ENCODE measurements at places on chromosomes 2 and 18.

- DNase-seq, result no peak
These were observed 61.8 kb upstream of the DCC start for GRCh38 chr18:52278191-52278590.

DNA sequence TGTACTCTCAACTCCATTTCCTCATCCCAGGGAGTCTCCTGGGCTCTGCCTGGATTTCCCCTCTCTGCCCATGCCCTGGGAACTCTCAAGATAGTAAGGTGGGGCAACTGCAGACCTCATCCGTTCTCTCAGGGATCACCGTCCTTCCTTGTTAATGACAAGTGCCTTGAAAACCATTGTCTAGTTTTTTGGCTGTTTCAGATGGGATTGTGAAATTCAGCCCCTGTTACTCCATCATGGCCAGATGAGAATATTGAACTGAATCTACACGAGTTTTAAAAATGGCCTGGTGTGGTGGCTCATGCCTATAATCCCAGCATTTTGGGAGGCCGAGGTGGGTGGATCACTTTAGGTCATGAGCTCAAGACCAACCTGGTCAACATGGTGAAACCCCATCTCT lies 665 bp upstream of the HRH4 start:
- no peak for DNase-seq

GRCh38 chr2:45283764-45284620 lies 274.7 kb upstream of the SIX2 start:
- no peak for DNase-seq

GRCh38 chr2:12819103-12819475 lies 102.4 kb downstream of the TRIB2 start:
- no peak for DNase-seq

DNA sequence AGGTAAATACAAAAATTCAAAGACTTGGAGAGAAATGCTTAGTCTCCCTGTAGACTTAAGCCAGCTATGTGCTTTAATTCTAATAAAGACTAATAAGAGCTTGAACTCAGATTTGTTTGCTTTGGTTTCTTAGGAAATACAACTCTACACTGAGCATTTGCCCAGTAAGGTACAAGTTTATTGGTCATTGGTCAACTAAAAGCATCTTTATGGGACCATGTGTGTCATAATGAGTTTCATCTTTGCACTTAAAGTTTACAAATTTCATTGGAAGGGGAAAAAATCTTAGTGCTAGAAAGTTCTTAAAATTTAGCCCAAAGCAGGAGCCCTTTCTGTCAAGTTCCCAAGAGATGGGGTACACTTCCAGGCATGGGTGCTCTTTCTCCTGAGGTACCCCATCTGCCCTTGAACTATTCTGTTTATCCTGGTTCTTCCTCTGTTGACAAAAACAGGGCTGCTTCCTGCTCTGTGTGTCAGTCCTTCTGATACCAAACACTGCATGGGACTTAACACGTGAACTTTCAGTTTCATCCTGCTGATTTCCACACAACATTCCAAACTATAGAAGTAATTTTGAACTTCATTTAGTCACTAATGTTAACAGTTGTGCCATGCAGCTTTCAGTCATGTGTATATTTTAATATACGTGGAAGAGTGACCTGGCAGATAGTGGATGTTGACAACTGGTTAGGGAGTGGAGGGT lies 200.2 kb downstream of the TPGS2 start:
- DNase-seq, result no peak

DNA sequence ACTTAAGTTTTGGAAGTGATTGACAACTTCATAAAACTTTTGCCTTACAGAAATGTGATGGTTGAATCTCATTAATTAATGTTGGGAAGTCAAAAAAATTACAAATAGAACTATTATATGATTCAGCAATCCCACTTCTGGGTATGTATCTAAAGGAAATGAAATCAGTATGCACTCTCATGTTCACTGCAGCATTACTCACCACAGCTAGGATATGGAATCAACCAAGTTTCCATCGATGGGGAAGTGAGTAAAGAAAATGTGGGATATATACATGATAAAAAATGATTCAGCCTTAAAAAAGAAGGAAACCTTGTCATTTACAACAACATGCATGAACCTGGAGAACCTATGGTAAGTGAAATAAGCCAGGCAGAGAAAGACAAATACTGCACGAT lies 112.4 kb upstream of the WDR75 start:
- DNase-seq, result no peak

GRCh38 chr2:201824212-201824611 lies 17.9 kb downstream of the CDK15 start:
- no peak for DNase-seq

GRCh38 chr2:133561045-133561852 lies 7.0 kb downstream of the NCKAP5 start:
- DNase-seq, result no peak

GRCh38 chr18:9992300-9992972 lies 78.6 kb downstream of the VAPA start:
- DNase-seq, result no peak

- no peak for DNase-seq
These were observed 695.9 kb downstream of the EPHA4 start for GRCh38 chr2:220876080-220876824.

DNA sequence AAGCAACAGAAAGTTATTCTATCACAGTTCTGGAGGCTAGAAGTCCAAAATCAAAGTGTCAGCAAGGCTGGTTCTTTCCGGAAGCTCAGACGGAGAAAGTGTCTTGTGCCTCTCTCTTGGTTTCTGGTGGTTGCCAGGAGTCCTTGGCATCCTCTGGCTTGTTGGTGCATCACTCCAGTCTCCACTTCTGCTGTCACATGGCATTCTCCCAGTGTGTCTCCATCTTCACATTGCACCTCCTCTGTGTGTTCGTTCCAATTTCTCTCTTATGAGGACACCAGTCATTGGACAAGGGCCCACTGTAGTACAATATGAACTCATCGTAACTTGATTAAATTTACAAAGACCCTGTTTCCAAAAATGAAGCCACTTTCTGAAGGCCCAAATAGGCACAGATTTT lies 175.4 kb upstream of the ATP5MC3 start:
- DNase-seq, result no peak

- no peak for DNase-seq
These were observed 120.3 kb downstream of the ACOXL start for GRCh38 chr2:110852541-110853263.

DNA sequence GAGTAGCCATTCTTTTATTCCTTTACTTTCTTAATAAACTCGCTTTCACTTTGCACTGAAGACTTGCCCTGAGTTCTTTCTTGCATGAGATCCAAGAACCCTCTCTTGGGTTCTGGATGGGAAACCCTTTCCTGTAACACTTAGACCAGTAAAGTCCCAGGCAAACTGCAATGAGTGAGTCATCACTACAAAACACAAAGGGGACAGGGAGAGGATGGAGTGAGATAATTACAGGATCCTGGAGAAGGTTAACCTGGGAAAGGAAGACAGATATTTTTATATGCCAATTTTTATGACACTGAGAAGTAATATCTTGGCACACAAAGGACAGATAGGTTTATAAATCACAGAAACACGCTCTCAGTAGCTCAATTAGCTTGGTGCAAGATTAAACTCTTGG lies 48.7 kb downstream of the EHD3 start:
- no peak for DNase-seq

DNA sequence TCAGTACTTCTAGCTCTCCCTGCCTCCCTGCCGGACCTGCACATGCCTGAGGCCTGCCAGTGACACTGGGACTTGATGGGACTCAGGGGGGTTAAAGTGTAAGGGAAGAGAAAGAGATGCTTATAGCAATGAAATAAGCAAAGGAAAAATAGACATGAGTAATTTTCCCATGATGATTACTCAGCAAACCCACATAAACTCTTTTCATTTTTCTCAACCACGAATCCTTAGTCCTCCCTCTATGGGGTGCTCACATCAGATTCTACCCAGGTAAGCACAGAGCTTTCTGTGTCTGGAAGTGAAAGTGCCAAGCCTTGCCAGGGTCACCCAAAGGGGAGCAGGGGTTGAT lies 44.8 kb upstream of the ANKRD62 start:
- no peak for DNase-seq

- no peak for DNase-seq
These were observed 109.3 kb upstream of the ZNF516 start for GRCh38 chr18:76604108-76604934.

GRCh38 chr2:56933976-56934375 lies 750.2 kb downstream of the CCDC85A start:
- DNase-seq, result no peak

- peak; percentile 33 for DNase-seq
These were observed 5.4 kb downstream of the SPR start for GRCh38 chr2:72892506-72893173.

DNA sequence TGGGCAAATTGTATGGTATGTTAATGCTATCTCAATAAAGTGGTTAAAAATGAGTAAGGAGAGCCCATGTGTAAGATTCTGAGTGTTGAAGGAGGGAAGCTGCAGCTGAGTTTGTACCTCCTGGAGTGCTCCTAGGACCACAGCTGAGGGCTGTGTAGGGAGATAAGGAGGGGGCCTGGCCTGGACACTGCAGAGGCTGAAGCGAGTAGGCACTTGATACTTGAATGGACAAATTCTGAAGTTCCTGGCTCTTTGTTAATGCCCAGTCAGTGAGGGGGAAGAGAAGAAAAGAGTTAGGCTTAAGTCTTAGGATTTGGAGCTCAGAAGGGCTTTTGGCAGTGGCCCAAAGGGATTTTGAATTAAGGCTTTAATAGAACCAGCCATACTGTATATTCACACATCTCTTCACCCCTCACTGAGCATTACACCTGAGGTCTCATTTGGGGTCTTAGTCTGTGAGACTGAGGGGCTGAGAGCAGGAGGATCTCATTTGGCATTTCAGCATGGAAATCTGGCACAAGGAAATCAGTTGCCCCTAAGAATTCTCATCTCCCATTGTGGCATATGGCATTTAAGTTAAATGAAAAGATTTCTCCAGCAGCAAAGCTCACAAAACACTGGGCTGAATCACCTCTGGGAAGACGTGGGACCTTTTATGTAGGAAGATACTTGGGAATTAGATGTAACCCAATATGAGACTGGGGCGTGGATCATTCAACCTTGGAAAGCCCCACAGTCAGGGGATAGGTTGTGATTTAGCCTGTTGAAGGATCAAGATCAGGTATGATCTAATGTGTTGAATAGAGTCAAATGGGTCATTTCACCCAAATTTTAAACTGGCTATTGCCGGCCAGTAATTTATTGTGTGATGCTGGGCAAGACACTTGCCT lies 46.8 kb downstream of the LIPG start:
- no peak for DNase-seq

- DNase-seq, result no peak
These were observed 126.5 kb downstream of the LPIN1 start for GRCh38 chr2:11872948-11873269.

GRCh38 chr2:241639385-241639784 lies 1.9 kb downstream of the ATG4B start:
- no peak for DNase-seq

- no peak for DNase-seq
These were observed 272.6 kb upstream of the UBE2E3 start for GRCh38 chr2:180707884-180708205.

- no peak for DNase-seq
These were observed 107.8 kb downstream of the NDUFA10 start for GRCh38 chr2:239917125-239917956.

DNA sequence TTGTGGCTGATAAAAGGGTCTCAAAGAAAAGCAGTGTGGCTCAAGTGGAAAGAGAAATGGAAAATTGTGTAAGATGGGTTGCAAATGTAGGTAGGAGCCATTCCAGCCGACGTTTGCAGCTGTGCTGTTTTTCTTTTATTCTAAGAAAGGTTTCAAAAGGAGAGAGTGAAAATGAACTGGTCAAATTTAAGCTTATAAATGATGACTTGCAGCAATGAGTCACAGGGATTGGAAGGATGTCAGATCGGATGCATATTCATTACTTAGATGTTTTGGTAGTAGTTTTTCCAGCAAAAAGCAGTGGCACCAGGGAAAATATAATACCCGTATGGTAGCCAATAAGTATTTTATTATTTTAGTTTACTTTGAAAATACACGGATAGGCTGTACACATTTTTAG lies 79.1 kb downstream of the LRRTM4 start:
- DNase-seq, result no peak

- DNase-seq, result no peak
These were observed 621.2 kb downstream of the GALR1 start for GRCh38 chr18:77870894-77871293.

GRCh38 chr2:235609746-235610145 lies 115.9 kb downstream of the AGAP1 start:
- DNase-seq, result no peak

GRCh38 chr2:124482551-124482950 lies 457.5 kb downstream of the CNTNAP5 start:
- DNase-seq, result no peak

DNA sequence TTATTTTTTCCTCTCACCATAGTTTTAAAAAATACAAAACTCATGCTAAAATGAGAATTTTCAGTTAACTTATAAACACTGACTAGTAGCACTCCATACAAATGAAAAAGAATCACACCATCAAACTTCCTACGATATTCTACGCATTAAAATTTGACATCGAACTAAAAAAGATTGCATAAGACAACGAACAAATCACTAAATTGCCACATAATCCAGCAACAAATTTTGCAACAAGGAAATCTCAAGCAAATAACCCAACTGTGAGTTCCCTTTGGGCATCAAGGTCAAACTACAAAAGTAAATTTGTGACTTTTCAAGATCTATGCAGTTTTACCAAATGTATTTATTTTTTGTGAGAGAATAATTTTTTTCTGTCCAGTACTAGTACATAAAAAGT lies 1.5 kb downstream of the MAP3K2 start:
- no peak for DNase-seq

DNA sequence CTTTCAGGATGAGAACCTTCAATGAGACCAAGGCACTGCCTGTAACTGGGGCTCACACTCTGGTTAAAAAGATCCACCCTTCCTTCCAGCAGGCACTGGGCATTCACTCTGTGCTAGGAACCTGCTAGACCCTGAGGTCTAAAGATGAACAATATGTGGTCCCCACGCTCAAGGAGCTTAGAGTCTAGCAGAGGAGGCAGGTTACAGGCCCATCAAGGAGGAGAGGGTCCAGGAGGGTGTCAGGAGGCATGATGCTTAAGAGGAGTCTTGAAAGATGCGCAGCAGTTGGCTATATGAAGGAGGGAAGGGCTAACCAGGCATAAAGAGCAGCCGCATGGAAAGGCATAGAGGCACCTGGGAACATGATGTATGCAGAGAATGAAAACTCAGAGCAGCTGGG lies 4.5 kb downstream of the ANKRD53 start:
- DNase-seq, result no peak
